ENCODE measurements at places on chromosomes 16 and 17. TPM values are rescaled to one million over a fixed set of nuclear protein-coding genes. Genes with fewer than 3 reads are reported as not detected.

The MYCBPAP gene
- 2.9 TPM for total RNA-seq

The MYH2 gene
- 137 TPM for total RNA-seq

The NLGN2 gene
- 21.3 TPM for total RNA-seq

The TNRC6A gene
- total RNA-seq = 76.9 TPM

The DUXB gene
- not detected for total RNA-seq
